ENCODE measurements at places on chromosomes 2 and 18.
A peak's percentile ranks its signal among the peaks of the same experiment; 100 is the strongest.

GRCh38 chr2:231583982-231584381 is 8.7 kb upstream of the TEX44 start:
- no peak for DNase-seq

- no peak for DNase-seq
Observed at GRCh38 chr2:23146011-23146410, 239.0 kb upstream of the KLHL29 start.

DNA sequence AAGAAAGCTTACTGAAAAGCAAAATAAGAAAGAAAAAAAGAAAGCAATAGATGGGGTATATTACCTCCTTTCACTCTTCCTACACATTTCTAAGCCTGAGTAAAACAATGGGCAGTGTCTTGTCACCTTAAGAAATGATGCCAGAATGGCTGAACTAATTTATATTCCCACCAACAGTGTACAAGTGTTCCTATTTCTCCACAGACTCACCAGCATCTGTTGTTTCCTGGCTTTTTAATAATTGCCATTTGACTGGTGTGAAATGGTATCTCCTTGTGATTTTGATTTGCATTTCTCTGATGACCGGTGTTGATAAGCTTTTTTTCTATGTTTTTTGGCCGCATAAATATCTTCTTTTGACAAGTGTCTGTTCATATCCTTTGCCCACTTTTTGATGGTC is 98.4 kb downstream of the SPHKAP start:
- no peak for DNase-seq

GRCh38 chr2:177711483-177712265 is 319.1 kb downstream of the AGPS start:
- no peak for DNase-seq

DNA sequence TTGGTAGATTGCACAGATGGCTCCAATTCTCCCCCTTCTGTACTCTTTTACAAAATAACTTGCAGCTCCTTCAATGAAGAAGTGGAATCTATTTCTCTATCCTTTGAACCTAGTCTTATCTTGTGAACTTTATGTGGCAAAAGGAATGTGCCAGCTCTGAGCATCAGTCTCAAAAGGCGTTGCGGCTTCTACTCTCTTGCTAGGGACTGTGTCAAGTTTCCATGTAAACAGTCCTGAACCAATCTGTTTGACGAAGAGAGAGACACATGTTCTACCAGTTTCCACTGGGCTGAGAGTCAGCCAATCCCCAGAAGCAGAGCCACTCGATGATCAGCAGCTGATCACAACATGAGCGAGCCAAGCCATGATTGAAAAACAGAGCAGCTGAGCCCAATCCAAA is 439.7 kb upstream of the SETBP1 start:
- DNase-seq: no peak

GRCh38 chr2:119827866-119828507 is 68.3 kb downstream of the PTPN4 start:
- DNase-seq: peak; percentile 76

DNA sequence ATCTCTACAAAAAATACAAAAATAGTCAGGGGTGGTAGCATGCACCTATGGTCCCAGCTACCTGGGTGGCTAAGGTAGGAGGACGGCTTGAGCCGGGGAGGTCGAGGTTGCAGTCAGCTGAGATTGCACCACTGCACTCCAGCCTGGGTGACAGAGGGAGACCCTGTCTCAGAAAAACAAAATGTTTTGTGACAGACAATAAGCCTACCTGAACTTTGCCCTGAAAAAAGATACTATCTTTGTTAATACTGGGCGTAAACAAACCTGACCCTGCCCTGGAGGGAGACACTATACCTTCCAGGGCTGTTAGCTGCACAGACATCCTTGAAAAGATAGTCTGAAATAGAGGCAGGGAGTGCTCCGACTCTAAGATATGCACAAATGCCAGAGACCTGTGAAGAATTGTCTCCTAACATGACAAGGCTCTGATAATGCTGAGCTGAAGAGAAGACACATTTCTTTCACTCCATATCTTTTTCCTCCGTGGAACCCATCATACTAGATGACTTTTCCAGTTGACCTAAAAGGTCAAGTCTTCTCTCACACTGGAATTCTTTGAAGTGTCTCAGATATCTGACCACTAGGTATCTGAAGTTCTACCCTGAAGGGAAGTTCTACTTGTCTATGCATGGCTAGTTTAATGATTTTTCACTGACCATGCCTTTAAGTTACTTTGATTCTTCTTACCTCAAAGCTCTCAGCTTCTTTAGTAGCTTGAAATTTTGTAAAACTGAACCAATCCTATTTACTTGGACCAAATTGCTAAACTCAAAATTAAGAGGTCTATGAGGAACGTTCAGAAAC is 20.9 kb upstream of the HK2 start:
- DNase-seq: no peak
